ENCODE measurements at places on chromosomes 2 and 18.

GRCh38 chr2:219059375-219059724 lies 1.4 kb downstream of the IHH start:
- H3K4me1 ChIP-seq, result peaks cover 34% of the 10 kb centered on the region
- H3K4me3 ChIP-seq, result no peak overlapping the region
- H3K27ac ChIP-seq, result no peak overlapping the region
- H3K36me3 ChIP-seq, result no peaks in the 10 kb centered on the region
- peaks cover 68% of the 10 kb centered on the region for H3K27me3 ChIP-seq

GRCh38 chr2:104562537-104562936 lies 291.4 kb upstream of the POU3F3 start:
- no peaks in the 10 kb centered on the region for H3K27me3 ChIP-seq
- no peak for DNase-seq
- H3K27ac ChIP-seq, result no peak overlapping the region
- H3K4me1 ChIP-seq, result no peaks in the 10 kb centered on the region

- H3K4me1 ChIP-seq, result no peaks in the 10 kb centered on the region
- H3K4me3 ChIP-seq, result no peak overlapping the region
- DNase-seq, result no peak
- no peaks in the 10 kb centered on the region for H3K36me3 ChIP-seq
- H3K27ac ChIP-seq, result no peak overlapping the region
Measured at GRCh38 chr2:188580738-188581137, 289.1 kb downstream of the GULP1 start.

- peaks cover 10% of the 10 kb centered on the region for H3K4me1 ChIP-seq
- H3K4me3 ChIP-seq, result peak overlapping the region; percentile 15
- peak overlapping the region; percentile 43 for H3K27ac ChIP-seq
- no peaks in the 10 kb centered on the region for H3K27me3 ChIP-seq
- peak; percentile 25 for DNase-seq
Measured at GRCh38 chr2:171086352-171087290, 74.1 kb downstream of the TLK1 start.

Measured in effector memory CD4-positive, alpha-beta T cell (primary cell).